ENCODE measurements at places on chromosomes 5 and 9. TPM values are rescaled to one million over a fixed set of nuclear protein-coding genes. Genes with fewer than 3 reads are reported as not detected.
A peak's percentile ranks its signal among the peaks of the same experiment; 100 is the strongest.

GRCh38 chr9:130929571-130930038 lies 9.4 kb downstream of the FIBCD1 start:
- DNase-seq: no peak

- no peak for DNase-seq
These were observed 109.4 kb downstream of the ASTN2 start for GRCh38 chr9:117305454-117305853.

DNA sequence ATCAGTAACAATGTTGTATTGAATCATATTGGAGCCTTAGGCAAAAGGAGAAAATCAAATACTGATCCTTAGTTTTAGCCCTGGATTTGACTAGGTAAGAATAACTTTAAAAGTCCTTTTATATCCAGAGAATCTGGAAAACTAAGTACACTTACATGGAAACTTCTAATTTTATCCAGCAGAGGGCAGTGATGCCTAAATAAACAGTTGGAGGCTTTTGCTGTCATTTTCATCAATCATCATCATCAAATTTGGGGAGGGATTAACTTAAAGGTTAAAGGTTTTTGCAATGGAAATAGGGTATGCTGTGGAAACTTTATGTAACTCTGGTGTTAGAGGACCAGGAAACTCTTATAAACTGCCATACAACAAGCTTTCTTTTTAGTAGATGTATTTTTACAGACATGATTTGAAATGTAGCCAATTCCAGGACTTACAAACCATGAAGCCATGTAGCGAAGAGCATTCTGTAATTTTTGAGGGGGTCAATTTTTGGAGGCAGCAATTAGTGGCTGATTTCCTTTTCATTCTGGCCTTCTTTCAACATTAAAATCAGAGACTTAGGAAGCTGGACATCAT lies 112.7 kb downstream of the OSTF1 start:
- DNase-seq: peak; percentile 25

- DNase-seq: no peak
These were observed 28.2 kb downstream of the RASGEF1C start for GRCh38 chr5:180180846-180181245.

Gene WDR38
- not detected for total RNA-seq

Gene SH3PXD2B
- total RNA-seq: 6.4 TPM

Gene PCDHA9
- total RNA-seq: not detected

Gene PRKACG
- not detected for total RNA-seq

All from HT1080 (cell line).